ENCODE measurements at places on chromosomes 5 and 9.

GRCh38 chr5:67366276-67366675 lies 169.7 kb upstream of the CD180 start:
- DNase-seq: no peak

DNA sequence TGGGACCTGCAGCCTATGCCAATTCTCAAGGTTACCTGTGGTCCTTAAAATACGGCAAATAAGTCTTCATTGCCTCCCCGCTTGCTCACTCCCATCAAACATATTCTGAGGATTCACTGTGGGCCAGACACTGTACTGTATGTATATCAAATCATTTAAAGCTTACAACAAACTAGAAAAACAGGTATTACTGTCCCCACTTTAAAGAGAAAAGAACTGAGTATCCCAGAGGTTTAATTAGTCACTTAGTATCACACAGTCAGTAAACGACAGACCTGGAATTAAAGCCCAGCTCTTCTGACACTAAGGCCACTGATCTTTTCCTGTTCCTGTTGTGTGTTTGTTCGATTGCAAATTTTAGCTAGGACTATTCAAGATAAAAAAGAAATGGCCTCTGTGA lies 248.2 kb downstream of the ACTL7B start:
- DNase-seq: no peak

DNA sequence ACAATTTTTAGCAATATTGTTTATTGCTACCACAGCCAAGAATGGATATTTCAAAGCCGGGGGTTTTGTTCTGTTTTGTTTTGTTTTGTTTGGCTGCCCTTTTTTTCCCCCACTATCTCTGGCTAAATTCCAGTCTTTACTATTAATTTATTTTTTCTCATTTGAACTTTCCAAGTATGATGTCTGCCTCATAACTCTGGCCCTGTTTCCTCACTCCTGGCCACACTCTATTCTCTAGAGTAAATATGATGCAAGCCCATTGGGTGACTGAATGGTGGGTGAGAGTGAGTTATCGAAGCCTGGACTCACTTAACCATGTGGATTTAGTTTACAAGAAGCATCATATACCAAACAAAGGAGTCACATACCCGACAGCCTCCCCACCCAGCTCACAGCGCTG lies 41.9 kb downstream of the WDR36 start:
- DNase-seq: no peak

- DNase-seq: no peak
These were observed 777.1 kb downstream of the CDH18 start for GRCh38 chr5:19210886-19211285.

DNA sequence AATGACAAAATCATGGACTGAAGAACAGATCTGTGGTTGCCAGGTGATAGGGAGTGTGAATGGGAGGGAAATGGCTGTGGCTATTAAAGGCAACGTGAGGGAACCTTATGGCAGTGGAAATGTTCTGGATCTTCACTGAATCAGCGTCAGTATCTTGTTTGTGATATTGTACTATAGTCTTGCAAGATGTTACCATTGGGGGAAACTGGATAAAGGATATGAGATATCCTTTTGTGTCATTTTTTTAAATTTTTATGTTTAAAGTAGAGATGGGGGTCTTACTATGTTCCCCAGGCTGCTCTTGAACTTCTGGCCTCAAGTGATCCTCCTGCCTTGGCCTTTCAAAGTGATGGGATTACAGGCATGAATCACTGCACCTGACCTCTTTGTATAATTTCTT lies 95.5 kb downstream of the RPS23 start:
- no peak for DNase-seq

Data from mesothelial cell of epicardium (in vitro differentiated cells).